Tibial artery (tissue), 4 donors: ENCODE measurements at places on chromosomes 11 and 22.

GRCh38 chr22:41782316-41782715, 18.2 kb upstream of the CCDC134 start:
- no peak for DNase-seq

GRCh38 chr22:39176143-39176713, 23.7 kb upstream of the CBX7 start:
- DNase-seq: peak; percentile 53

GRCh38 chr11:86214710-86215109, 29.8 kb upstream of the EED start:
- no peak for DNase-seq

DNA sequence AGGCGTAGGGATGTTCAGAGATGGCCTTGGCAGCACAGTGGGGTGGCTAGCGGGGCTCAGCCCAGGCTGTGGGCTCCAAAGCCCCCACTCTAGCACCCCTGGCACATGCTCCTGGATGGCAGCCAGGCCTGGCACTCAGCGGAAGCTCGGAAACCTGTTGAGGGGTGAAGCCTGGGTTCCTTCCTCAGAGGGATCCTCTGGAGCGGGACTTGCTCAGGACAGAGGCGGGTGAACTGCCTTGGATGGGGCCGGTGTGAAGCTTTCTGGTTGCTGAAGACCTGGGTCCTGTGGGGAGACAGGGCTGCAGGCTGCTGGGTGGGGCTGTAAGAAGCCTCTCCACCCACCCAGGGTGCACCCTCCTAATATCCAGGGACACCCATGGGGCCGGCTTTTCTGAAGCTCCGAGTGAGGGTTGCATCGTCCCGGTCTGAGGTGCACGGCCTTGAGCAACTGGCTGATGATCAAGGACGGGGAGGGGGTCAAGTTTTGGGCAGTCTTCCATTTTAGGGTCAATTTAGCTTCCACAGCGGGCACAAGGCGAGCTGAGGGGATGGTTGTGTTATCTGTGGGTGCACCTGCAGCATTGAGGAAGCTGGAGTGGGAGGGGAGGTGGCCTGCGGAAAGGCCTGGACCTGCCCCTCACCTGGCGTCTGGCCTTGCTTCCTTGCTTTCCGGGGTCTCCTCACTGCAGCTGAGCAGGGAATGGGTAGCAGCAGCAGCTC, 5.2 kb downstream of the MRGPRE start:
- no peak for DNase-seq

- DNase-seq: no peak
Measured at GRCh38 chr11:128625326-128625725, 38.0 kb upstream of the ETS1 start.

- no peak for DNase-seq
Measured at GRCh38 chr11:102555091-102555490, 24.5 kb upstream of the MMP7 start.

- no peak for DNase-seq
Measured at GRCh38 chr11:75615751-75616150, 53.1 kb downstream of the MAP6 start.

GRCh38 chr11:40376331-40376730, 1083.1 kb downstream of the LRRC4C start:
- no peak for DNase-seq

- peak; percentile 75 for DNase-seq
Measured at GRCh38 chr11:76615950-76616349, 54.6 kb downstream of the LRRC32 start.

DNA sequence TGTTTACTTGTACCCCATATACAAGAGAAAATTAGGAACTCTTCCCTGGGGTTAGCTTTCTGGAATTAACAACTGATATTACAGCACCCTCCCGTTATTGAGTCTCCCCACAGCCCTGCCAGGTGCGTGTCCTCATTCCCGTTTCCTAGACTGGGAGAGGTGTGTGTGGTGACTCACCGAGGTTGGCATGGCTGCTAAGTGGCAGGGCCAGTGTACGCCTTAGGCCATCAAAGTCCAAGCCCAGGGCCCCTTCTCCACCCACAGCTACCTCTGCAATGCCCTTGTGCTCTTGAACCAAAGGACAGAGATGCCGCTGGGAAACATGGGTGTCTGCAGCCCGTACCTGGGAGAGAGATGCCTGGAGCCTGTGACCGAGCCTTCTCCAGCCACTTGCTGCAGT, 12.3 kb downstream of the IFT27 start:
- DNase-seq: no peak

DNA sequence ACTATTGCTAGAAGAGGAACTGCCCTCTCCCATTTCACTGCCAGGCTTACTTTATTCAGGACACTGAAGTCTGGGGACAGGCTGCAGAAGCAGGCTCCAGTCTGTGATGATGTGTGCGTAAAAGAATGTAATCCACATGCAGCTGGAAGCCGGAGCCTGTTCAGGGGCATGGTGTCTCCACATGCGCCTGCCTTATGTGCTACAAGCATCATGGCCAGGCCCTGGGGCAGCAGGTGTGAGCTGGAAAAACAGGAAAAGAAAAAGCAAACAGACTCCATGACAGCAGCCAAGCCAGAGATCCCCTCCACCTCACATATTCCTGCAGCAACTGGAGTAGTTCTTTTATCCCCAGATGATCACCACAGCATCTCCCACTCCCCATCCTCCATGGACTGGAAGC, 33.4 kb downstream of the ARFGAP2 start:
- peak; percentile 29 for DNase-seq

DNA sequence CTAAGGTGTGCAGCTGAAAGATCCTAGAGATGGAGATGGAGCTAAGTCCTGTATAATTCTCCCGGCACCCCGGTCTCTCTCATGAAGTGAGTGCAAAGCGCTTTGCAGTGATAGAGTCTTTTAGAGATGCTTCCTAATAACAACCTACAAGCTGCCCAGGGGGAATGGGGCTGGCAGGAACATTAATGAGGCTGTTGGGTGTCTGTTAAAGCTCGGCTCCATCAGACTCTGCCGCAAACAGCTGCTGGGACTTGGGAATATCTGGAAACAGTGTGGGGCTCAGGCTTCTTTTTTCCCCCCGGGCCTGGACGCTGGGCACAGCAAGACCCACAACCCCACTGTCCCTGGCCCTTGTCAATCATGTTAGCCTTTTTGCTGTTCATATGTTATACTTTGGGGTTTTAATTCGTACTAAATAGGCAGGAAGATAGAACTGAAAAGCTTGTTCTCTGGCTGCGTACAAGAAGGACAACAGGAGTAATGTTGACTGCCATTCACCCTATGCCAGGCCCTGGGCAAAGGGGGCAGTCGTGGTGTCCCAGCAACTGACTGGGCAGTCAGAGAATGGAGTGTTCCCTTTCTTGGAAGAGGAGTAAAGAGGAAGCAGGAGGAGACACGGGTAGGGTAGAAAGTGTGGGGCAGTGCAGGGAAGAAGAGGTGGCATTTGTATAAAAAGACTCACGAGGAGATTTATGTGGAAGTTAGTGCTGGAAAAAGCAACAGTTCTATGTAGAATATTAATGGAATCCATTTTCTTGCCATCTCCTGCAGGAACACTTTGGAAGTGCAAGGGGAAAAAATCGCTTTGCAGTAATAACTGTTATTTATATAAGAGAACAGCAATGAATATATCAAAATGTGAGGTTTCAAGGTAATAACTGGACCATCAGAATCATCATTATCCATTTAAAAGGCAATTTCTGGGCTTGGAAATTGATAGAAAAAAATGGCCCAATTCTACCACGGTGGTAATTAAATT, 232.8 kb downstream of the GRIK4 start:
- DNase-seq: no peak

DNA sequence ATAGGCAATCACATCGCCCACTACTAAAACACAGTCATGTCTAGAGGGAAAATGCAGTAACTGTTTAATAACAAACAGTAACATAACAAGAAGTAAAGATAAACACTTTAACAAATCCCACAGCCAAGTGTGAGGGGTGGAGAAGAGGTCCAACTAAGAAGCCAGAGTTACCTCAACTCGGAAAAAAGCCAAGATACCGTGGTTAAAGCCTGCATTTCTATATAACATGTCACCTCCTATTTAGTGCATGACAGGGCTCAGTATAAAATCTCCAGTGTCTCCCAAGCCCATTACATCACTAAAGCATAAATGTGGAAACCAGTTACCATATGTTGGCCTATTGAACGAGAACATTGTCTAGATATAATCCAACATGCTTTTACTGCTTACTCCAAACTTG, 281.7 kb downstream of the LRRC4C start:
- no peak for DNase-seq

DNA sequence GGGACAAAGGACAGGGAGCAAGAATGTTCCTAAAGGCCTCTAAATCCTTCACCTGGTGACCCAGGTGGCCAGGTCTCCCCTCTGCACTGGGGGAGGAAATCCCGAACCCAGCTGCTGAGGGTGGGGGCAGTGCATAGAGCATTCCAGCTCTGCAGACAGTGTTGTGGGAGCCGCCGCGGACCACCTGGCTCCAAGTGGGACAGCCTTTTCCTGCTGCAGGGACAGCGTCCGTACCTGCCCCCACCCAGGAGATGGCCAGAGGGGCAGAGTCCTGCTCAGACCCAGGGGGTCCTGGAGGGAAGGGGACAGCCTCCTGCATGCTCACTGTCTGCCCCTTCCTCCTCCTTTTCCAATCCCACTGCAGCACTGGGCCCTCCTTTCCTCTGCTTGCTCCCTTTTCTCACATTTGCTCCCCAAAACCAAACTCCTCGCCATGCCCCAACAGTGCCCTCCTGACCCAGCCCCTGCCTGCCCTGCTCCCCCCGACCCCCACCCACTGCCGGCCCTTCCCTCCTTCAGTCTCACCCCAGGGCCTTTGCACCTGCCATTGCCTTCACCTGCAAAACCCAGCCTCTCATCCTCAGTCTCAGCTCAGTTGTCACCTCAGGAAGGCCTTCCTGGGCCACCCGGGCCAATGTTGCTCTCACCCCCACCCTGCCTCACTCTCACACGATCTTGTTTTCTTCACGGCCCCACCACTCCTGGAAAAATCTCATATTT, 12.8 kb downstream of the PNPLA5 start:
- DNase-seq: no peak

DNA sequence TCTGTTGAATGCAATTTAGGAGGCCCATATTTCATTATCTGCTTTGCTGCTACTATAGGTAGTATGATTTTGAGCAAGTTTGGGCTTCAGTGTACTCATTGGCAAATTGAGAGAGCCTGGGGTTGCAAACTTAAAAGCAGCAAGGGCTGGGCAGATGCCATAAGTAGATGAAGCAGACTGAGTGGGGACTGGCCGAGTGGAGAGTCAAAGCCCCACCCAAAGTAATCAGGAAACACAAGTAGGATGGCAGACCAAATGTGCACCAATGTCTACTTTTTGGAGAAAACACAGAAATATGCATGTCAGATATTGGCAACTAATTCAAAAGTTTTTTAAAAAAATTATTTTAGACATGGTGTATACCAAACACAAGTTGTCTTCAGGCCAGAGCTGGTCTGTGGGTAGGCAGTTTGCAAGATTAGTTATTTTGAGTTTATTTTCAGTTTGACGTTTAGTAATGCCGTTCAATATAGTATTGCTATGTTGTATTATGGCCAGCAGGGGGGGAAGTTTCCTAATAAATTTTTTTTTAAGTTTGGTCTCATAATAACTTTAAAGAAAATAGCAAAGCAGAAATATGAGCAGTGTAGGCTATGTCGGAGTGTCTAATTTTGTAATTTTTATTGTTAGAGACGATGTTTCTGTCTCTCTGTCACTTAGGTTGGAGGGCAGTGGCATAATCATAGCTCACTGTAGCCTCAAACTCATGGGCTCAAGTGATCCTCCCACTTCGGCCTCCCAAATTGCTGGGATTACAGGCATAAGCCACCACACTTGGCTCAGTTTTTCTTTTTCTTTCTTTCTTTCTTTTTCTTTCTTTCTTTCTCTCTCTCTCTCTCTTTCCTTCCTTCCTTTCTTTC, 105.1 kb downstream of the HIPK3 start:
- no peak for DNase-seq
